Stimulated activated CD4-positive, alpha-beta T cell treated with anti-CD3 and anti-CD28 coated beads, Interleukin-4, amount 100 ng/mL, for 1 hour (primary cell): ENCODE measurements at places on chromosomes 16 and 17.

DNA sequence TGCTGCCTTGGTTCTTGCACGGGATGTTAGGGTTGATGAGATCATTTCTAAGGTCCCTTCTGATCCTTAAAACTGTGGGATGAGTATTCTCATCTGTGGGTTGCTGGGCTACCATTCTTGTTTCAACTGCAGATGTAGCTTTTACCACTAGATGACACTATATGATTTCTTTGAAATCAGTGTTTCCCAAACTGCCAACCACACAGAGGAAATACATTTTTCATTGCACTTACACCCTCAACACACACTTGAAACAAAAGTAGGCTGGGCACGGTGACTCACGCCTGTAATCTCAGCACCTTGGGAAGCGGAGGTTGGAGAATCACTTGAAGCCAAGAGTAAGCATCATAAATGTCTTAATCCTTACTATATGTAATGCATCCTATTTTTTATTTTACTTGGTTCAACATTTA, 15.3 kb downstream of the LCMT1 start:
- peak; percentile 20 for DNase-seq

DNA sequence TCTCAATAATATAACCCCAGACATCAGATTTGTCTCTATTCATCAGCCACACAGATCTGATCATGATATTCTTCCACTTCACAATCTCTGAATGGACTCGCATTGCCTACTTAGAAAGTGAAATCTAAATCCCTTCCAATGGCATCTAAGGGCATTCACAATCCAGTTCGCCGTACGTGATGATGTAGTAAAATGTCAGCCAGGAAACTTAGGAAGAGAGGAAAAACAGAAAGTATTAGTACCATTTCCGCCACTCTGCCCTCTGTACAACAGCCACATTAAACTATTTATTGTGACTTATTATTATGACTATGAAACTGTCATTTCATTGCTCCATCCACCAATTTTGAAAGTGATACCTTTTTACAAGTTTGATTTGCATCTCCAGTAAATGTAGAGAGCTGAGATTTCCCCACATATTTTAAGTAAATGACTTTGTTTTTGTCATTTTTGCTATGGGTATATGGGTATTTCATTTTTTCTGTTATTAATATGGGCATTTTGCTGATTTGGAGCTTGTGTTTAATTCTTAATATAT, 69.4 kb upstream of the SMIM36 start:
- DNase-seq: no peak

DNA sequence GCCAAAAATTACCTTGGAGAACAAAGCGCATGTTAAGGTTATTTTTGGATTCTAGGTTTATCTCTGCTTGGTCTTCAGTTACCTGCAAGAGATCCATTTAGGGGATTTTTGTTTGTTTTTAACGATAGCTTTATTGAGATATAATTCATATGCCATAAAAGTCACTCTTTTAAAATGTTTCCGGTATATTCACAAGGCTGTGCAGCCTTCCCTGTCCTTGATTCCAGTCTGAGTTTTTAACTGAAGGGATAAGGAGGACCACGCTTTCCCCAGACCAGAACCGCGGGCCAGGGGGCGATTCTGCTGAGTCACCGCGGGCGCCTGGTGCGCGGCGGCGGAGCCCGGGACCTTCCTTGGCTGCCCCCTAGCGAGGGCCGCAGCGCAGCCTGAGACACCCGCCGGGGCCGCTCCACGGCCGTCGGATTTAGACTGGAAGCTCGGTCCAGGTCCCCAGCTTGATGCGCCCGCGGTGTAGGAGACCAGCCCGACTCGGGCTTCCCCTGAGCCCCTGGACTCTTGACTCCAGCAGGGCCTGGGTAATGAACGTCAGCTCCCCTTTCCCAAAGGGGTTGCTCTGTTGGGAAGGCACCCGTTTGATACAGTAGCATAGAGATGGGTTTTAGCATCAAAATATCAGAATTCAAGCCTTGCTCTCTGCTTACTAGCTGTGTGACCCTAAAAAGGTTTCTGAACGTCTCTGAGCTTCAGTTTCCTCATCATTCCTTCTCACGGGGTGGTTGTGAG, 50.0 kb upstream of the STH start:
- peak; percentile 74 for DNase-seq

GRCh38 chr17:36151891-36152638, 24.4 kb downstream of the TBC1D3B start:
- no peak for DNase-seq

- peak; percentile 63 for DNase-seq
Measured at GRCh38 chr17:81481073-81481799, 31.4 kb downstream of the ACTG1 start.
